Activated naive CD8-positive, alpha-beta T cell treated with anti-CD3 and anti-CD28 coated beads, Interleukin-2, amount 50 U/mL, for 16 hours (primary cell): ENCODE measurements at places on chromosomes 13 and 19.

GRCh38 chr13:113142876-113143275 lies 15.6 kb upstream of the PROZ start:
- no peak for DNase-seq

GRCh38 chr13:21371011-21371410 lies 88.1 kb downstream of the ZDHHC20 start:
- DNase-seq = no peak

- no peak for DNase-seq
Measured at GRCh38 chr19:5364674-5365073, 24.1 kb upstream of the PTPRS start.

DNA sequence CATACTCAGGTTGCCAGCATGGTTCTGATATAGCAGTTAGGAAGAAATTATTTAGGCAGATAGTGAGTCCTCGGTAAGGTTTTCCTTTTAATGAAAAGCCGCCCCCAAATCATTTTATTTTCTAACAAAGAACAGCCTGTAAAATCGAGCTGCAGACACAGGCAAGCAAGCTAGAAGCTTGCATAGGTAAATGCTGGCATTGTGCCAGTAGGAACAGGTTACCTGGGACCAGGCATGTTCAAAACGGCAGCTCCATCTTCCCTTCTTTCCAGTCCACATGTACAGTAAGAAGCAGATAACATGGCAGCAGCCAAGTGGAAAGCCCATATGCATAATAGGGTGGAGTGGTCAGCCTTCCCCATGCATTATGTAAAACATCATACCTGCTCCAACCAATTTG lies 71.1 kb downstream of the UGGT2 start:
- DNase-seq = no peak

GRCh38 chr13:112720814-112721197 lies 31.0 kb downstream of the ATP11A start:
- DNase-seq = no peak

GRCh38 chr13:99153219-99153618 lies 47.4 kb upstream of the UBAC2 start:
- DNase-seq = no peak

DNA sequence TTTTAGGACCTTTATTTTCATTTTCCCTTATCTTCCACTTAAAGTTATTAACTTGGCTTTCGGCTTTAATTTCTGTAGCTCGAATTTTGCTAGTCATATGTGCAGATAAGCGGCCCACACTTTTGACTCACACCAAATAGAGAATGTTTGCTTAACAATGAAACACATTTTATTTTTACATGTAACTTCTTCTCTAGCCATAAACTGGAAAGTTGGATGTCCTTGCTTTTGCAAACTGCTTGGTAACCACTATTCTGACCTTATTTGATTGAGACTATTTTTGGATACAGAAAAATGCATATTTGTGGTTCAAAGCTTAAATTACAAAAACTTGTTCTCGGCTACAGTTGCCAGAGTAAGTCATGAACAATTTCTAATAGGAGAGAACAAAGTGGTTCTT lies 600.0 kb downstream of the KCTD12 start:
- DNase-seq = no peak

DNA sequence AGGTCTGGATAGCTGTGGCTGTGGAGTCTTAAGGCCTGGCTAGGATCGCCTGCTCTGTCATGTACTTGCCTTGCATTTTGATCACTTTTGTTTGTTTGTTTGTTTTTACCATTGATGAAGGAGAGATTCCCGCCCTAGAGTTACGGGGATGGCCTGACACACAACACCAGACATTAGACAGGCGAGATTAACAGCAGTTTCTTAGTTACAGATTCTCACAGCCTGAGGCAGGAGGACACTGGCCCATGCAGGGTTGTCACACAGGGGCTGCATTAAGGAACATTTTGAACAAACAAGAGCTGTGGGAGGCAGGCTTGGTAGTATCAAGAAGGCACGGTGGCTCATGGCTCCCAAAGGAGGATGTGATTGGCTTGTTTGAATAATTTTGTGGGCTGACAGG lies 291.8 kb downstream of the HS6ST3 start:
- DNase-seq = no peak

DNA sequence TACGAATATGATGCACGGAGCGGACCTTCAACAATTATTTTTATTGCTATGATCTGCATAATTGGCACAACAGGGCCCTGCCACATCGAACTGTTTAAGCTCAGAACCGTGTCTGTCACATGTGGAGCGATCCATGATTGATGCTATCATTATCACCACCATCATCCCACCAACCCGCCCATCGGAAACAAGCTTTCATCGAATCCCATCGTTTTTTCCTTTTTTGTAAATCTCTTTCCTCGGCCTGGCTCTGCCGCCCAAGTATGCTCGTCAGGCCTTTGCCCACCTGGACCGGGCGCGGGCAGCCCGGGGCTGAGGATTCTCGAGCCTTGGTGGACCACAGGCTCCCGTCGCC lies 533 bp upstream of the DCAF15 start:
- no peak for DNase-seq

DNA sequence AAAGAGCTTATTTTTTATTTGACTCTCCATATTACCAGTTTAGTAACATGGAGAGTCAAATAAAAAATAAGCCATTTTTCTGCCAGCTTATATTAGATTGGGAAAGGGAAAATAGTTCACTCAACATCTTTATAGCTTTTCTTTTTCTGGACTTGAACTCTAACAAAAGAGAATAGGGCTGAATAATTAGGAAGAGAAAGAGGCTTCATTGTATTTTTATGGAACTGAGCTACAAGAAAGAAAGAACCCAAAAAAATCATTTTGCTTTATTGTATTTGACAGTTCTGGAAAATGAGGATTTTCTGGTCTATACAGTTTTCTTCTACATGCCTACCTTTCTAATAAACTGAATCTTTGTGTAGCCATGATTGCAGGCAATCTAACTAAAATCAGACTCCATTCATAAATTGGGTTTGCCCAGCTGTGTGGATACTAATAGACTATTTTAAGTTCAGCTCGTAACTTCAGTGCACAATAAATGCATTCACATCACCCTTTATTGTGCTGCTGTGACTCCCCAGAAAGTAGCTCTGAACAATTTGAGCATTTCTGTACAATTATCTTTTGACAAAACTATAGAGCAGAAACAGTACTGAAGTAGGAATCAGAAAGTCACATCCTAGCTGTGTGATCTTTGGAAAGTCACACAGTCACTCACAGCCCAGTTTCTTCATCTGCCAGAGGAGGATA lies 115.3 kb downstream of the STOML3 start:
- DNase-seq = no peak

- DNase-seq = no peak
Measured at GRCh38 chr13:27250833-27251165, 559 bp upstream of the RPL21 start.
